Forelimb muscle (tissue), 1 donor: ENCODE measurements at places on chromosomes 2 and 18. TPM values are rescaled to one million over a fixed set of nuclear protein-coding genes. Genes with fewer than 3 reads are reported as not detected.

The GPBAR1 gene
- polyA plus RNA-seq = 2.3 TPM

The AFF3 gene
- 3.5 TPM for polyA plus RNA-seq

- DNase-seq = no peak
These were observed 533.8 kb downstream of the FBXO15 start for GRCh38 chr18:73613706-73614340.

DNA sequence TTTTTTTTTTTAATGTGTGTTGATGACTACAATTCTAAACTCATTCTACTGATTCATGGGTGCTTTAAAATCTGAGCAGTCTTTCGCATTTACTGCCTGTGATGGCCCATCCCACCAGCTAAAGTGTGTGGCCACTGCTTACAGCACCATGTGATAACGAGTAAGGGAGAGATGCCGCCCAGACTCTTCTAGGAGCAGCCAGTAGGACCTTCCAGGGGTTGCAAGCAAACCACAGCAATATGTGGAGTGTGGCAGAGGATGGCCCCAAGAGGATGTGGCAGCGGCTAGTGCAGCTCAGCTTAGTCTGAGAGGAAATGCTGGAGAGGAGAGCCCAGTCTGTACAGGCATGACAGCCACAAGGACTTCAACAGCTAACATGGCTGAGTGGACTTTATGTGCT, 14.9 kb downstream of the IL1B start:
- DNase-seq = no peak

GRCh38 chr2:240957656-240958365, 40.6 kb upstream of the SNED1 start:
- DNase-seq = no peak

- no peak for DNase-seq
These were observed 12.7 kb downstream of the GCKR start for GRCh38 chr2:27509326-27509725.
